ENCODE measurements at places on chromosomes 1 and 21. TPM values are rescaled to one million over a fixed set of nuclear protein-coding genes. Genes with fewer than 3 reads are reported as not detected.

UBL4B gene
- total RNA-seq: not detected

SH2D2A gene
- total RNA-seq: 12.1 TPM

AIRE gene
- total RNA-seq: not detected

NEK2 gene
- 31.1 TPM for total RNA-seq

CHODL gene
- 0.67 TPM for total RNA-seq

HSD3B1 gene
- total RNA-seq: 0.07 TPM

LCE1F gene
- 0.42 TPM for total RNA-seq

SPRR4 gene
- total RNA-seq: 0.18 TPM

OR14C36 gene
- not detected for total RNA-seq

EPS8L3 gene
- not detected for total RNA-seq

ZNF648 gene
- not detected for total RNA-seq

KCNJ15 gene
- 35.6 TPM for total RNA-seq

FAM151A gene
- not detected for total RNA-seq

DDAH1 gene
- 14.9 TPM for total RNA-seq

SLC5A3 gene
- 8.6 TPM for total RNA-seq

HSPA6 gene
- total RNA-seq: 0.37 TPM

IL12RB2 gene
- total RNA-seq: 2.1 TPM
